ENCODE measurements at places on chromosomes 5 and 9. TPM values are rescaled to one million over a fixed set of nuclear protein-coding genes. Genes with fewer than 3 reads are reported as not detected.

The OTULINL gene
- 0.15 TPM for total RNA-seq

The MLANA gene
- not detected for total RNA-seq

The ANKRD20A1 gene
- total RNA-seq, result 0.32 TPM

The SKP2 gene
- 42.2 TPM for total RNA-seq

The EPB41L4B gene
- total RNA-seq, result 0.30 TPM

The CFAP90 gene
- total RNA-seq, result not detected

The MPDZ gene
- total RNA-seq, result 61.7 TPM

The SLC36A2 gene
- not detected for total RNA-seq

The UBE2QL1 gene
- under 0.01 TPM for total RNA-seq

The PAEP gene
- total RNA-seq, result not detected

The OMD gene
- total RNA-seq, result not detected

The QRFP gene
- total RNA-seq, result not detected

The CSF1R gene
- total RNA-seq, result not detected

The CRB2 gene
- not detected for total RNA-seq

The NDOR1 gene
- 3.6 TPM for total RNA-seq

The SH3RF2 gene
- 2.6 TPM for total RNA-seq

The SLC34A1 gene
- not detected for total RNA-seq

All from epithelial cell of umbilical artery (primary cell).